Germinal center (tissue), 1 donor: ENCODE measurements at places on chromosomes 6 and 20.

DNA sequence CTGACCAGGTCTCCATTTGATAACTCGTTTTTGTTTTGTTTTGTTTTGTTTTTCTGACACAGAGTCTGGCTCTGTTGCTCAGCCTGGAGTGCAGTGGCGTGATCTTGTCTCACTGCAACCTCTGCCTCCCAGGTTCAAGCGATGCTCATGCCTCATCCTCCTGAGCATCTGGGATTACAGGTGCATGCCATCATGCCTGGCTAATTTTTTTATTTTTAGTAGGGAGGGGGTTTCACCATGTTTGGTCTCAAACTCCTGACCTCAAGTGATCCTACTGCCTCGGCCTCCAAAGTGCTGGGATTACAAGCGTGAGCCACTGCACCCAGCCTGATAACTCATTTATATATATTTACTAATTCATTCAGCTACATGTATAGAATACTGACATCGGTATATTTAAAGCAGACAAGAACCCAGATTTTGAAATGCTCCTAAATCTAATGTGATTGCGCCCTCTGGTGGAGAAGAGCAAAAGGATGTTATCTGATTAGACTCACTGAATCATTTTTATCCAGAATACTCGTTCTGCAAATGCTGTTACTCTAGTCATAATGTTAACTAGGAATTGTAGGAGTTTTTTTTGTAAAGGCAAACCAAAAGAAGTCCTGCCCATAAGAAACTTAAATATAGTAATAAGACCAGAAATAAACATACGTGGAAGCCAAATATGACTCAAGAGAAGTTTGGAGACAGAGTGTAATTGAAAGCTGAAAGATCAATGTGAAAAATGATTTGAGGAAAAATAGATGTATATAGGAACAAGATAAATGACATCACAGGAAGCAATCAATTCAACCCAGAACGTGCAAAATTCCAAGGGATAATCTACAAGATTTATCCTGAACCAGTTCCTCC is 5.3 kb upstream of the COL12A1 start:
- peak; percentile 38 for DNase-seq

GRCh38 chr6:82204020-82204419 is 43.5 kb downstream of the IBTK start:
- no peak for DNase-seq

GRCh38 chr6:45923831-45924391 is 91.7 kb downstream of the CLIC5 start:
- no peak for DNase-seq

- no peak for DNase-seq
Observed at GRCh38 chr6:169957351-169957963, 206.0 kb downstream of the ERMARD start.

DNA sequence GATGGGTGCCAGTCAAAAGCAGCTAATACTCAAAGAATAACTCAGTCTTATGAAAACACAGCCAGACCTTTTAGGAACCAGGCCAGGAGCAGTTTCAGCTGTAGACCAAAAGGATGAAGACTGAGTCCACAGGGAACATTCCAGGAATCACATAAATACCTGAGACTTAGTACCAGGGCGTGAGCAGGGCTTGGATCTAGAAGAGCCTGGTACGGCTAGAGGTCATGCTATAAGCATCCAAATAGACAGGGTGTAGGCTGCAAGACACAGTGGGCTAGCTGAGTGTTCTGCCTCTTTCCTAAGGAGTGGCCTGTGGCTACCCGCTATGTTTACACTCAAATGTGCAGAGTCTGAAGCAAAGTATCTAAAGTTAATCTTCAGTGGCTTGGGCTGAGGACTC is 29.5 kb upstream of the LRRC1 start:
- DNase-seq: no peak

DNA sequence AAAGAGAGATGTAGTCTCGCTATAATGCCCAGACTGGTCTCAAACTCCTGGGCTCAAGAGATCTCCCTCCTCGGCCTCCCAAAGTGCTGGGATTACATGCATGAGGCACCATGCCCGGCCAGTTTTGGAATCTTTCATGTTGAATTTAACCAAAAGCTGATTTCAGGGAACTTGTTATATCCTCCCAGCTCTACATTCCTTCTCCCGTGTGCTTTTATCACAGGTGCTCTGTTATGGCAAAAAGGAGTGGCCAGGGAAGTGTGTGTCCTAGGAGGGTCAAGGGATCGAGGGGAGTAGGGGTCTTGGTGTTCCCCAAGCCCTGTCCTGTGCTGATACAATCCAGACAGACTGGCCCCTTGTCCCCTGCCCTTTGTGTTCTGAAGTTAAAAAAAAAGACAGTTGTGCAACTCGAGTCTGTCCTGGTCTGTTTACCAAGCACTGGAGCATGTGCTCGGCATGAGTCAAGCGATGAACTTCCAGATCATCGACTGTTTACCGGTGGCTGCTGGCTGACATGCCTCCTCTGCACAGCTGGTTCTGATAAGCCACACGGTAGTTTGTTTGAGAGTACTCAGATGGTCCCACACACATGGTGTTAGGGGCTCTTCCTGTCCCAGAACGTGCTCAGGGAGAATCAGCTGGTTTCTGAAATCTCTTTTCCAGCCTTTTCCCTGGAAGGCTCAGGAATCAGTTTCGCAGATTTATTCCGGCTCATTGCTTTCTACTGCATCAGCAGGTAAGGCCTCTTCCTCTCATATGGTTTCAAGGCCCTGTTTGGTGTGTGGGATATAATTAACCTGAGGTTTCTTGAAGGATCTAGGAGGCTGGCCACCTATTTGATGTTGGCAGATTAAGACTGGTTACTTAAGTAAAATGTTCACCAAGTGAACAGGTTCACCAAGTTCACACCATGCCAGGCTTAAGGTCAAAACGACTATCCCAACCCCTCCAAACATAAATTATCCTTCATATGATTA is 52.6 kb upstream of the NAA20 start:
- DNase-seq: no peak

DNA sequence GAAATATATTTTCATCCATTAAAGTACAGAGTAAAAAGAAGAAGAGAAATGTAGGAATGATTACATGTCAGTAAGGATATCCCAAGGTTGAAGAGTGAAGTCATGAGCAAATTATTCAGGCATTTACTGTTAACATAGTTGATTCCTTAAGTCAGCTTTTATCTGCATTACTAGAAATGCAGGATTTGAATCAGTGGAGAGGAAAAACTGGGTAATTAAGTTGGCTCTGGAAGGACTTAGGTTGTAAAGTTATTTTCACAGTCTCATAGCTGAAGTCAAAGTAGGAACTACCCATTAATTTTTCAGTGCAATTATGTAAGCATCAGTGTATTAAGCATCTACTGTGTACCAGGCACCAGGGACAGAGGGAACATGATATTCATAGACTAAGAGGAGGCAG is 7.8 kb downstream of the NAA20 start:
- no peak for DNase-seq

DNA sequence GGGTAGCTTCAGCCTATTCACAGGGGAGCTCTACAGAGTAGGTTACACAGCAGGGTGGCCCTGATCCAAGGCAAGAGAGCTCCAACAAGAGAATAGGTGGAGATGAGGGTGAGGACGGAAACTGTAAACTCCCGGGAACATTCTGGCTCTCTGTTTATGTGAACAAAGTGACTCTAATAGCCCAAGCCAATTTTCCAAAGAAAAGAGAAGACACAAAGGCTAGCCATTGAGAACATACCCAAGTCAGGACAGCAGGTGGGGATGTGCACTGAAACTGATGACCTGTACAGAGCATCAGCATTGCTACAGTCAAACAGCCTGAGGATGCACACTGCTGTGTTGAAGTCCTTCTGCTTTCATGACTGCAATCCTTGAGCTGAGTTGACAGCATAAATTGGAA is 136.0 kb upstream of the TOP1 start:
- DNase-seq: peak; percentile 56

DNA sequence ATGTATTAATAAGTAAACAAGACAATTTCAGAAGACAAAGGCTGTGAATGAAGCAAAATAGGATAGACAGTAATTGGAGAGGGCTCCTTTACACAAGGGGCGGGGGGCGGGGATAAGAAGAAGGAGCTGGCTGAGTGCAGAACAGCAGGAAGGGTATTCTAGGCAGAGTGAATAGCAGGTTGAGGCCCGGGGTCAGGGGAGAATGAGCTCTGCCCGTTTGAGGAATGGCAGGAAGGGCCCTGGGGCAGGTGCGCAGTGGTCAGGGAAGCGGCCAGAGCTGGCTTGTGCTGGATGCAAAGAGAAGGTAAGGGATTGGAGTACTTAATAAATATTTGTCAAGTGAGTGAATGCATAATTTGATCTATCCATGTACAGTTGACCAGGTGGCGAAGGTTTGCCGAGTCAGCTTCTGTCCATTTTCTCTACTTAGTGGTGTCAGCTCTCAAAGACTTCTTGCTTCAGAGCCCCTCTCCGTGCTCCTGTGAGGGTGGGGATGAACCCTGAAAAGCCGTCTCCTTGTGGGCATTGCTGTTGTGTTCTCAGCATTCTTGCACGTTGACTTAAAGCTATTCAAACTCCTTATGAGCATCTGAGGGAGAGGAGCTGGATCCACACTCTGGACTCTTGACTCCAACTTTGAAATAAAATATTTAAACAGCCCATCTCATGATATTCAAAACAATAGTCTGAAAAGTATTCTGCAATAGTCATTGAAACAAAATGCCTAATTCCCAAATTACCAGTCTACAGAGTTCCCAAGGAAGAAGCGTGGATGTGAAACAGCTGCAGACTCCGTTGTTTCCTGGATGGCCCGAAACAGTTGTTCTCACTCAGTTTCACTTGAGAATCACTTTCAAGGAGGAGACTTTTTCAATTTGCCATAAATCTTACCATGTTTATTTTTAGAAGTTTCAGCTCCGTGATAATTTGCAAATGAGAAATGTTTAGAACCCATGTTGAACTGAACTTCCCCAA is 105.1 kb downstream of the EDN3 start:
- DNase-seq: no peak

- peak; percentile 47 for DNase-seq
Observed at GRCh38 chr6:32664827-32665362, 1.6 kb downstream of the HLA-DQB1 start.

- no peak for DNase-seq
Observed at GRCh38 chr6:150759483-150759882, 106.0 kb upstream of the MTHFD1L start.

DNA sequence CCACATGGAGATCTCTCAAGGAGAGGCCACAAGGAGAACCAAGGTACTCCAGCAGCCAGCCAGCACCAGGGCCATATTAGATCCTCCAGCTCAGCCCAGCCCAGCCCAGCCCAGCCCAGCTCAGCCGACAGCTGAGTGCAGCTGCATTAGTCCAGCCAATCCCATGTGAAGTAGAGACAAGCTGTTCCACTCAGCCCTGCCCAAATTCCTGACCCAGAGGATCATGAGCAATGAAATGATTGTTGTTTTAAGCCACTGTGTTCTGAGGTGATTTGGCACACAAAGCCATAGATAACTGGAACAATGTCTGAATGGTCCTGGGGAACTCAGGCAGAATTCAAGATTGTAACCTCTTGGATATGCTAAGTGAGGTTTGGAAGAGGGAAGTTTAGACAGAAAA is 59.5 kb upstream of the BMP2 start:
- DNase-seq: no peak
